ENCODE measurements at places on chromosomes 3 and 15. TPM values are rescaled to one million over a fixed set of nuclear protein-coding genes. Genes with fewer than 3 reads are reported as not detected.

USF3 gene
- 2.5 TPM for total RNA-seq

ISL2 gene
- 3.8 TPM for total RNA-seq

CCR5 gene
- total RNA-seq: not detected

IL17RE gene
- 1.1 TPM for total RNA-seq

CRYGS gene
- 1.4 TPM for total RNA-seq
